ENCODE measurements at places on chromosomes 11 and 22.
A peak's percentile ranks its signal among the peaks of the same experiment; 100 is the strongest.

- ATAC-seq = no peak
These were observed 10.5 kb downstream of the TOLLIP start for GRCh38 chr11:1298695-1299492.

DNA sequence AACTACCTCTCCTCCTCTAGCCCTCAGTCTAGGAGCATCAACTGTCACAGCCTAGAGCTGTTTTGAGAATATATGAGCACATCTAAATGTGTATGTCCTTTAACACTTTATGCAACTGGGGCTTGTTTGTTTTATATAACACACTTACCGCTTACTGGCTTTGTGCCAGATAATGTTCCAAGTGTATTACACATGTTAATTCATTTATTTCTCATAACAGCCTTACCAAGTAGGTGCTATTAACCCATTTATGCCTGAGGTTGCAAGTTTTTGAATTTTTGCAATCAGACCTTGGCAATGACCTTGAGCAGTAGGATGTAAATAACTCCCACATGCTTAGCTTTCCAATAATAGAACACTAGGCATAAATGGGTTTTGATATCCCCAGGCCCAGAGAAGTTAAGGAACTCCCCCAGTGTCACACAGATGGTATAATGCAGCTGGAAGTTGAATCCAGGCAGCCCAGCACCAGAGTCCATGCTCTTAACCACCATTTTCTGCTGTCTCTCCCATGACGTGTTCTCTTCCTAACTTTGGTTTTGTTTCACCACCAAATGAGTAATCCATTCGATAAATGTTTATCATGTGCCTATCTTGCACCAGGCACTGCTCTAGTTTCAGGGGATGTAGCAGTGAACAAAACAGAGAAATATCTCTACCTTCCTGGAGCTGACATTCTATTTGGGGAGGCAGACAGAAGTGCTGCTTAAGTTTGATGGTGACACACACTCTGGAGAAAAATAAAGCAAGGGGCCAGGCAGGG is 23.1 kb downstream of the PRDM11 start:
- peak; percentile 95 for ATAC-seq

GRCh38 chr22:23265368-23265700 is 85.0 kb downstream of the BCR start:
- ATAC-seq = no peak

DNA sequence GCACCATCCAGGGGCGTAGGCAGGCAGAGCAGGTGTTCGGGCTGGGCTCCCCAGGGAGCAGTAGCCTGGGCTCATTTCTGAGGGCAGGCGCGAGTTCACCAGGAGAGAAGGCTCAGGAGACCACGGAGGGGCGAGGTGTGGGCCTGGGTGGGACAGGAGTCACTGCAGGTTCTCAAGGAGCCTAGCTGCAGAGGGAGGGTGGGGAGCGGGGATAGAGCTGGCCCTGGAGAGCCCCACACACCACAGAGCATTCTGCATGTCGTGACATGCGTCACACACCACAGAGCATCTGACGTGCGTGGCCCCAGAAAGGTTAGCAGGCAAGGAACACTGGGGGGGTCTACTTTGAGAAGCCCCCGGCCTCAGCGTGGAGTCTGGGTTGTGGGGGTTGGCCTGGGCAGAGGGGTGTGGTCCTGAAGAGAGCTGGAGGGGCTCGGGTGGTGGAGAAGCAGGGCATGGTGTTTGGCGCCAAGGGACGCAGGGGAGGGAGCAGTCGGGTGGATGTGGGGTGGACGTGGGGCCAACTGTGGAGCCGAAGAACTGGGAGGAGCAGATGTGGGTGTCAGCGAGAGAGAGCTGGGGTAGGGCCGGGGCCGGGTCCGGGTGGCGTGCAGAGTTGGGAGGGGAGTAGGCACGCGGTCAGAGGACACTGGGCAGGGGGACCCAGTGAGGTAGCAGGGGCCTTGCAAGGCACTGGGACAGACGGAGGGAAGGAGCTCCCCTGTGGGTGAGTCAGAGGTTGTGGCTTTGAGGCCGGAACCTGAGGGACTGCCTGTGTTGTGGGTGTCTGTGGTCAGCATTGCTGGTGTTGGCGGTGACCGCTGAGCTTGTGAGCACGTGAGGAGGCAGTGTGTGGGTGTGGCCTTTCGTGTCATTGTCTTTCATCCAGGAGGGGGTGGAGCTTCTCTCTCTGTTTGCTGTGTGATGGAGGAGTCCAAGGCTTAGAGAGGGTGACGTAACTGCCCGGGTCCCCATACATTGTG is 25.5 kb downstream of the CTTN start:
- peak; percentile 88 for ATAC-seq

GRCh38 chr22:23218867-23219251 is 38.5 kb downstream of the BCR start:
- ATAC-seq = no peak

- ATAC-seq = peak; percentile 60
These were observed 321.0 kb downstream of the NTM start for GRCh38 chr11:131691181-131692041.

- ATAC-seq = no peak
These were observed 30.1 kb upstream of the CECR2 start for GRCh38 chr22:17339095-17339693.

DNA sequence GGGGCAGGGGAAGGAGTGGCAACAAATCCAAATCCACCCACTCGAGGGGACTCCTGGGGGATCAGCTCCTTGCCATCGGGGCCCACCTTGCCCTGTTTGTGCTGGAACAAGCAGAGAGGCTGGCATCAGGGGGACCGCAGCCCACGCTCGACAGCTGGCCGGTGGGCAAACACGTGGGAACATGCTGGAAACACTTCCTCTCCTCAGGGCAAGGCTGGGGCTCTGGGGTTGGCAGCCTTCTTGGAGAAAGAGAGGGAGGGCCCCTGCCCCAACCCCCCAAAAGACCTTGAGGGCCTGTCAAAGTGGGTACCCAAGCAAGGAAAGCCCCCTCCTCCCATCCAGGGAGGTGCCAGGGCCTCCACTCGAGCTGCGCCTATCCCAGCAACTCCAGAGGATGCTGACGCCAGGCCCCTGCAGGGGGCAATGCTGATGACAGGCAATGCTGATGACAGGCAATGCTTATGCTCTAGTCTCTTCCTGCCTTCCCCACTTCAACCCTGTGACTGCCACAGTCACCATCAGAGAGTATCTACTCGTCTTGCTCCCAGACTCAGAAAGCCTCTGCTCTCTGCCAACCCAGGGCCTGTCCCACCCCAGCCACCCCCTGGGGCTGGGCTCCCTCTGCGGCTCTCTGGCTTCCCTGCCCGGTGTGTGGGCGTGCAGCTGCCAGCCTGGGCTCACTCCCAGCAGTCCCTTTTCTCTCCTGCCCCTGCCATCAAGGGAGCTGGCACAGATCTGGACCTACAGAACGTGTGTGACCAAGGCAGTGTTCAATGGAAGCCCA is 6.0 kb downstream of the ESS2 start:
- ATAC-seq = no peak

DNA sequence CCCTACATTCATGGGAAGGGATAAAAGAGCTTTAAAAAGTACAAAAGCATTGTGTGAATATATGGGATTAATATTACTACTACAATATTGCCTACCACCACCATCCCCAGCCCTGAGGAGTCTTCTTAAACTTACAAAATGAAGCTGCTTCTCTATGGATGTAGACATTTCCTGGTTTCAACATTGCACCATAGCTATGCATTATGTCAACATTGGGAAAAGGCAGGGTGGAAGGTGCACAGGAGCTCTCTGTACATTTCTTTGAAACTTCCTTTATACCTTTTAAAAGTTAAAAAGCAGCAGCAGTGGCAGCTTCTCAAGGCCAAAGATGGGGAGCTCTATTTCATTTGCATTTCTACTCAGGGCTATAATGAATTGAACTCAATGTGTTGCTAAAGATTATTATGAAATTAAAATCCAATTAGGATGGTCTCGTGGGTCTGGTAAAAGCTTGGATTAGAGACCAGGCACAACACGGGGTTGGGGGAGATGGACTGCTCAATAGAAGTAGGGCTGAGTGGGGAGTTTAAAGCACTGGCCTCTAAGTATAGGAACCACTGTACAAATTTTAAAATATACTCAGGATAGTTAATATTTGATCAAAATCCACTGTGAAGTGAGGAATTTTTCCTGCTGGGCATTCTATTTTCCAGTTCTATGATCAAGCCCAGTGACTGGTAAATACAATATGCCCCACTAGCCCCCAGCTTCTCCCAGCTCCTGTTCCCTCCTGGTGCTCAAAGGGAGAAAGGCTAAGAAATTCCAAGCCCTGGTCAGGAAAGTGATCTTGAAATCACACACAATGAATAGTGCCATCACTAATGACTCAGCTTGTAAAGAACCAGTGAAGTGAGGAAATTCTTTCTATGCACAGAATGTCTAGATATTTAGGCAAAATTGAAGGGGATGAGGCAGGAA is 362.7 kb upstream of the CCDC90B start:
- no peak for ATAC-seq

- ATAC-seq = peak; percentile 99
These were observed 11.4 kb upstream of the BARX2 start for GRCh38 chr11:129364143-129364654.

- no peak for ATAC-seq
These were observed 95.7 kb downstream of the PDE2A start for GRCh38 chr11:72578566-72578965.

DNA sequence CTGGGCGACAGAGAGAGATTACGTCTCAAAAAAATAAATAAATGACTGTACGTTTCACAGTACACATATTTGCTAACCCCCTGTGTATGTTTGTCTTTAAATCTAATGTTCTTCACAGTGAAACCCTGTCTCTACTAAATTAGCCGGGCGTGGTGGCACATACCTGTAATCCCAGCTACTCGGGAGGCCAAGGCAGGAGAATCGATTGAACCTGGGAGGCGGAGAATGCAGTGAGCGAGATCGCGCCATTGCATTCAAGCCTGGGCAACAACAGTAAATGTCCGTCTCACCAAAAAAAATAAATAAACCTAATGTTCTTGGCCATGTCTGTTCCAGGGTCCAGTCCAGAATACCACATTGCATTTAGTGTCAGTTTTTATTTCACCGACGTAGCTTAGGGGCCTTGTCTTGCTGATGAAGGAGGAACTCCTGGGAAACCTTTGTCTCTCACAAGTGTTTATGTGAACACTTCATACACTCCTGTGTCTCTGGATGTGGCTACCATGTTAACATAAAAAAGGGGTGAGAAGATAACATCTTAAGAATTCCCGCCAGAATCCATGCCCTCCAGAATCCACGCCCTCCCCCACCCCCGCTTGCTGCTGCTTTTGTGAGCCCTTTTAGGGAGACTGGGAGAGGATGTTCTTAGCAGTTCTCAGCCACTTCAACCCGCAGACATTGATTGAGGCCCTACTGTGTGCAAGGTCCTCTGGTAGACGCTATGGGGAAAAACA is 5.0 kb upstream of the SERHL2 start:
- ATAC-seq = no peak

DNA sequence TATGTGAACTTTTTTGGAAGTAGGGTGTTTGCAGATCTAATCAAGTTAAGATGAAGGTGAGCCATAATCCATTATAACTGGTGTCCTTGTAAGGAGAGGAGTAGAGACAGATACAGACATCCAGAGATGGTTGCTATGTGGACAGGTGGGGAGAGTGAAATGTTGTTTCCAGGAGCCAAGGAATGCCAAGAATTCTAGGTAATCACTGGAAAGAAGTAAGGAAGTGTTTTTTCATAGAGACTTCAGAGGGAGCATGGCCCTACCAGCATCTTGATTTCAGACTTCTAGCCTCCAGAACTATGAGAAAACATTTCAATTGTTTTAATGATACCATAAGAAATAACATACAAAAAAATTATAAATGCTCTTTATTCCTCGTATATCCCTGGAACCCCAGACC is 320.5 kb upstream of the ANO3 start:
- no peak for ATAC-seq

All from activated T-helper 17 cell treated with anti-CD3 and anti-CD28 coated beads, Interleukin-2, amount 50 U/mL, for 72 hours (primary cell).